ENCODE measurements at places on chromosomes 2 and 18. TPM values are rescaled to one million over a fixed set of nuclear protein-coding genes. Genes with fewer than 3 reads are reported as not detected.

The ANKRD53 gene
- total RNA-seq = 0.35 TPM

The NYAP2 gene
- total RNA-seq = not detected

The UGGT1 gene
- 55.8 TPM for total RNA-seq

The UBE2F gene
- 65.8 TPM for total RNA-seq

The C1D gene
- total RNA-seq = 28.4 TPM

The GALR1 gene
- not detected for total RNA-seq
